Right ventricle myocardium superior (tissue), 1 donor: ENCODE measurements at places on chromosomes 16 and 17. TPM values are rescaled to one million over a fixed set of nuclear protein-coding genes. Genes with fewer than 3 reads are reported as not detected.

MT1F gene
- total RNA-seq = 2.1 TPM

HID1 gene
- 9.0 TPM for total RNA-seq

GPR179 gene
- total RNA-seq = 0.16 TPM

ACAP1 gene
- 14.9 TPM for total RNA-seq
